Regular cardiac myocyte (primary cell): ENCODE measurements at places on chromosomes 6 and 20. TPM values are rescaled to one million over a fixed set of nuclear protein-coding genes. Genes with fewer than 3 reads are reported as not detected.

Gene OPN5
- total RNA-seq, result not detected in 2 replicates

Gene FERMT1
- total RNA-seq, result 3.4 and 6.3 TPM in 2 replicates

Gene TCP11
- total RNA-seq, result 0.19 and 0.56 TPM in 2 replicates

Gene RIMS4
- not detected in 2 replicates for total RNA-seq

Gene BPIFB1
- total RNA-seq, result not detected in 2 replicates

Gene DEFB115
- total RNA-seq, result not detected in 2 replicates

Gene TMEM74B
- under 0.01 TPM in 1 of 2 replicates, not detected in the other for total RNA-seq

Gene SOX18
- under 0.01 and 0.19 TPM in 2 replicates for total RNA-seq

Gene TGM3
- total RNA-seq, result 0.19 and 0.28 TPM in 2 replicates

Gene NFKBIL1
- total RNA-seq, result 19.7 and 32.7 TPM in 2 replicates

Gene ATP6V1G2
- 1.2 and 5.1 TPM in 2 replicates for total RNA-seq

Gene EFCAB8
- under 0.01 and 0.38 TPM in 2 replicates for total RNA-seq

Gene TENT5A
- total RNA-seq, result 35.3 and 45.7 TPM in 2 replicates

Gene ERVFRD-1
- not detected in 2 replicates for total RNA-seq

Gene EDN1
- total RNA-seq, result 46.8 and 87.4 TPM in 2 replicates

Gene TP53TG5
- under 0.01 TPM in 1 of 2 replicates, not detected in the other for total RNA-seq

Gene BMP6
- total RNA-seq, result 22.0 and 47.4 TPM in 2 replicates

Gene MUC22
- total RNA-seq, result not detected in 2 replicates

Gene SRMS
- total RNA-seq, result not detected in 2 replicates

Gene MYO6
- total RNA-seq, result 9.4 and 18.3 TPM in 2 replicates

Gene DZANK1
- 0.56 and 1.2 TPM in 2 replicates for total RNA-seq

Gene MICAL1
- 37.2 and 40.3 TPM in 2 replicates for total RNA-seq

Gene PGC
- not detected in 2 replicates for total RNA-seq

Gene PTCRA
- 0.19 TPM in 1 of 2 replicates, not detected in the other for total RNA-seq

Gene BPIFA1
- total RNA-seq, result not detected in 2 replicates

Gene CLIC1
- 711 and 1,283 TPM in 2 replicates for total RNA-seq

Gene TMC2
- total RNA-seq, result not detected in 2 replicates

Gene KATNA1
- 28.0 and 31.0 TPM in 2 replicates for total RNA-seq

Gene ASIP
- not detected in 2 replicates for total RNA-seq

Gene SERPINB6
- 91.6 and 120 TPM in 2 replicates for total RNA-seq
